MG63 (cell line): ENCODE measurements at places on chromosomes 4 and X. TPM values are rescaled to one million over a fixed set of nuclear protein-coding genes. Genes with fewer than 3 reads are reported as not detected.

- no peak for DNase-seq
These were observed 867.6 kb upstream of the PCDH7 start for GRCh38 chr4:29852537-29852936.

GRCh38 chr4:184863916-184864315 lies 38.1 kb upstream of the ACSL1 start:
- no peak for DNase-seq

- DNase-seq = no peak
These were observed 583.0 kb downstream of the BCOR start for GRCh38 chrX:39514801-39515200.

DNA sequence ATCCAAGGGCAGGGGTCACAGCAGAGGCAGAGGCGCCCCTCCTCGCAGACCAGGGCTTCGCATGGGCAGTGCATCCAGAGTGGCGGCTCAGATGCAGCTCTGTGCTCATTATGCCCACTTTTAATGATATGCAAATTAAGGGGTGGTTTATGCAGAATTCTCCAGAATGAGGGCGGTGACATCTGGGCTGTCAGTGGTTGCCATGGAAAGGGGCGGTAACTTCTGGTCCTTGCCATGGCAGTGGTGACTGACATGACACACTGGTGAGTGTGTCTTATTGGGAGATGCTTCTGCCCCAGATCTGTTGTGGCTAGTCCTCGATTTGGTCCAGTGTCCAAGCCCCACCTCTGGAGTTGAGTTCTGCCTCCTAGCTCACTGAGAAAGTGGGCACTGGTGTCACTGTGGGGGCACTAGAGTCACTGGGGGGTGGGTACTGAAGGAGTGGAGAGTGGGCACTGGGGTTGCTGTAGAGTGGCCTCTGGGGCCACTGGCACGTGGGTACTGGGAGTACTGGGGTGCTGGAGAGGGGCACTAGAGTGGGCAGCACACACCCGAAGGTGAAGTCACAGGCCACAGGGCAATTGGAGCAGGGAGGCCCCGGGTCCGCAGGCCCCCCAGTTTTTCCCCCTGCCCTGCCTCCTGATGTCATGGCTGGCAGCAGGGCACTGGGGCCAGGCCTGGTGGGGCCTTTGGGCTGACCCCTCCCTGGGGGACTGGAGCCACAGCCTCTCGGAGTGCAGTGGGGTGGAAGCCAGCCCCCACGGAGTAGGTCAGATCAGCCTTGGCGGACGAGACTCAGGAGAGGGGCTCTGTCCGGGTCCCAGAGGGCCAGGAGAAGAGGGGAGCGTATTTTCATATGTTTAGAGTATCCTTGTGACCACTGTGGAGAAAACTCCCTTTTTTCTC lies 98.6 kb upstream of the NKX1-1 start:
- DNase-seq = peak; percentile 15

- DNase-seq = no peak
These were observed 45.9 kb upstream of the GPRIN3 start for GRCh38 chr4:89353514-89353913.

- DNase-seq = peak; percentile 83
These were observed at the start of gene GNPDA2 for GRCh38 chr4:44726038-44726871. TSS of gene GNPDA2 (minus strand) at chr4:44726556. CDS start at chr4:44722207, 4,349 bp downstream.

DNA sequence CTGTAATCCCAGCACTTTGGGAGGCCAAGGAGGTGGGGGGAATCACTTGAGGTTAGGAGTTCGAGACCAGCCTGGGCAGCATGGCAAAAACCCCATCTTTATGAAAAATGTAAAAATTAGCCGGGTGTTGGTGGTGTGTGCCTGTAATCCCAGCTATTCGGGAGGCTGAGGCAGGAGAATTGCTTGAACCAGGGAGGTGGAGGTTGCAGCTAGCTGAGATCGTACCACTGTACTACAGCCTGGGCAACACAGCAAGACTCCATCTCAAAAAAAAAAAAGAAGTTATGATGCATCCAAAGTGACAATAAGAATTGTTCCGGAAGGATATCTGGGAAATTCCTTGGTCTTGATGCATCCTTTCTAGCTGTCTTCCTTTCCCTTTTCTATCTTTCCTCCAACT lies 7.3 kb downstream of the NOCT start:
- DNase-seq = no peak

- DNase-seq = peak; percentile 55
These were observed 103.4 kb upstream of the TEX13A start for GRCh38 chrX:105323928-105324327.

- DNase-seq = no peak
These were observed 487.8 kb downstream of the BCOR start for GRCh38 chrX:39609941-39610340.

DNA sequence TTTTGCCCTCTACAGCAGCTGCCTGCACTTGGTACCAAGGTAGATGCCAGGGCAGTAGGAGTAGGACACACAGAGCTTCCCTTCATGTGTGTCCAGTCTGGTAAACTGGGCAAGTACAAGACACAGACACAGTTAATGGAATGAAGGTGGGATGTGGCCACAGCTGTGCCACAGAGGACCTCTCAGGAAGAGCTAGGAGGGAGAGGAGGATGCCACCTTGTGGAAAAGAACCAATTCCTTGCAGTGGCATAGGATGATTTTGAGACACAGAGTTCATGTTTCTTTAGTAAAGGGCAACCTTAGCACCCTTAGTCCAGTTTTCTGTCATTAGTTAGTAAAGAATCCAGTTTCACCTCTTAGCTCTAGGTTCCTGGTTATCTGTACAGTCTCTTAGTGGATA lies 36.3 kb upstream of the TBC1D14 start:
- no peak for DNase-seq

GRCh38 chr4:181659876-181660275 lies 583.3 kb upstream of the TENM3 start:
- DNase-seq = no peak

GRCh38 chrX:102950908-102951866 lies 14.1 kb downstream of the RAB40AL start:
- peak; percentile 27 for DNase-seq

DNA sequence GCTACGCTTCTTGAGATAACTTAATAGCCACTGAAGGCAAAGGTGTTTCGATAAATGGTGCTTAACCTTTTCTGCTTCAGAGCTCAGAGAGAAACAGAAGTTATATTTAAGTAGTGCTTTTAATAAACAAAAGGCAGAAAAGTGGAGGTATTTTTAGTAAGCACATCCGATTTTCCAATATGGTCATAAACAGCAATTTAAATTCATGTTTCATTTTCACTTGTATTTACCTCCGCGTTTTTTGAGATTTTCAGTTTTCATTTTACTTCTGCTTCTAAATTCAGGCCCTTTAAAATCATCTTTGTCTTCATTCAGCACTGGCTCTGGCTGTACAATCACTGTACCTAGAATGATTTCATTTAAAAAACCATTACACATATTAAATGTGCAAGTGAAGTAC lies 92.4 kb downstream of the ATRX start:
- no peak for DNase-seq

DNA sequence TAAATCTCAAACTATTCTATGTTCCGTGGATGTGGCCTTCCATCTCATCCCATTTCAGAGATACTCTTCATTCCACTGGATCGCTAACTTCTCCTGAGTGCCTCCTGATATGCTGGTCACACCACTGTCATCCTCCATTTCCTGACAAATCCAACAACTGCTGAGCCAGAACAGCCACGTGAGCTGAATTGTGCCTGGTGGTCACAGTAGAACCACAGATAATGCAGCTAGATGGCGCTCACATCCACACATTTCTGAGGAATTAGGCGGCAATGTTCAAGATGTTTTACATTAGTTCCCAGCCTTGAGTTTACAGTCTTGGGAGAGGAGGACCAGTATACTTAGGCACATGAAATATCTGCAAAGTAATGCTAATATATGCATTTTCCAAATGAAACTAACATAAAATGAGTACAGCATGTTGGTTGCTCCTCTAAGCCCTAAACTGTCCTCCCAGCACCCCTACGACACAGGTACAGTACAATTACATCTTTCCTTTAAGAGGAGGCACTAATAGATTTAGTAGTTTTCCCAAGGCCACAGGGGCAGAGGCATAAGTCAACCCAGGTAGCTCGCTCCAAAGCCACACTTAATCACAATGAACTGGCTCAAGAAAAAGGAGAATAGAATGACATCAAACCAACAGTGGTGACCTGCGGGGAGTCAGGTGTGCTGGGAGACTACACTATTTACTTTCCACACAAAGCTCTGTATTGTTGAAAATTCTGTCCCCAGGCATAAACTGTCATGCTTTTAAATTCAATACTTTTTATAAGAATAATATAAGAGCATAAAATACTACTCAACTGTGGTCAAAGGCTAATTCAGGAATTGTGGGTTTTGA lies 134.2 kb downstream of the CHIC2 start:
- peak; percentile 91 for DNase-seq

- DNase-seq = no peak
These were observed 42.4 kb downstream of the CLCN4 start for GRCh38 chrX:10199212-10199611.

- DNase-seq = no peak
These were observed 4.5 kb upstream of the C1QTNF7 start for GRCh38 chr4:15423285-15423711.

GRCh38 chr4:125388613-125389012 lies 73.9 kb downstream of the FAT4 start:
- peak; percentile 54 for DNase-seq

DNA sequence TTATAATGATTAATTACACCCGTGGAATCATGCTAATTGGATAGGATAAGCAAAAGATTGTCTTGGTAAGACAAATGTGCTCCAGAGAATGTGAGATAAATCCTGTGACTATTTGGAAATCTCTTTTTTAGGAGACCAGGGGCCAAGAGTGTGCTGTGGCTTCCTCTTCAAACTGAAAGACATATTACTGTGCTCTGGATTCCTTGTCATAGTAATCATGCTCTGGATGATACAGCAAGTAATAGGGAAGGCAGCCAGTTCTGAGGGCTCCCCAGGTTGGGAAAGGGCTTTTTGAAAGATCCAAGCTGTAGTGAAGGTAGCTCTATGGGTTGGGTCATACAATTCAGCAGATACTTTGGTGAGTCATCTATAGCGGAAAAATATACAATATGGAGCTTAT lies 600.5 kb downstream of the PCDH18 start:
- no peak for DNase-seq

- DNase-seq = peak; percentile 42
These were observed 20.2 kb downstream of the GYG2 start for GRCh38 chrX:2848871-2849301.

- no peak for DNase-seq
These were observed 155.9 kb downstream of the APBB2 start for GRCh38 chr4:41058426-41058825.

GRCh38 chrX:65769564-65770292 lies 102.3 kb downstream of the MSN start:
- DNase-seq = no peak

GRCh38 chrX:87728459-87728858 lies 210.9 kb downstream of the KLHL4 start:
- DNase-seq = no peak

- DNase-seq = no peak
These were observed 67.8 kb downstream of the ZNF674 start for GRCh38 chrX:46477435-46477834.

- no peak for DNase-seq
These were observed 271.1 kb upstream of the ZFP42 start for GRCh38 chr4:187724456-187724855.

GAGE2A gene
- not detected in 2 replicates for total RNA-seq

BST1 gene
- total RNA-seq = 2.0 and 3.3 TPM in 2 replicates

RAI2 gene
- not detected in 2 replicates for total RNA-seq

RNF175 gene
- 0.59 TPM in 1 of 2 replicates, not detected in the other for total RNA-seq

KIAA1210 gene
- total RNA-seq = not detected in 2 replicates

VCX3B gene
- total RNA-seq = not detected in 2 replicates

MAP7D2 gene
- 0.07 and 0.25 TPM in 2 replicates for total RNA-seq

WDR45 gene
- 35.9 and 43.1 TPM in 2 replicates for total RNA-seq

FAT4 gene
- 4.1 and 5.6 TPM in 2 replicates for total RNA-seq

HS6ST2 gene
- 1.3 and 5.5 TPM in 2 replicates for total RNA-seq

TREX2 gene
- 12.0 TPM in 1 of 2 replicates, not detected in the other for total RNA-seq
